ENCODE measurements at places on chromosomes 1 and 21.
A peak's percentile ranks its signal among the peaks of the same experiment; 100 is the strongest.

DNA sequence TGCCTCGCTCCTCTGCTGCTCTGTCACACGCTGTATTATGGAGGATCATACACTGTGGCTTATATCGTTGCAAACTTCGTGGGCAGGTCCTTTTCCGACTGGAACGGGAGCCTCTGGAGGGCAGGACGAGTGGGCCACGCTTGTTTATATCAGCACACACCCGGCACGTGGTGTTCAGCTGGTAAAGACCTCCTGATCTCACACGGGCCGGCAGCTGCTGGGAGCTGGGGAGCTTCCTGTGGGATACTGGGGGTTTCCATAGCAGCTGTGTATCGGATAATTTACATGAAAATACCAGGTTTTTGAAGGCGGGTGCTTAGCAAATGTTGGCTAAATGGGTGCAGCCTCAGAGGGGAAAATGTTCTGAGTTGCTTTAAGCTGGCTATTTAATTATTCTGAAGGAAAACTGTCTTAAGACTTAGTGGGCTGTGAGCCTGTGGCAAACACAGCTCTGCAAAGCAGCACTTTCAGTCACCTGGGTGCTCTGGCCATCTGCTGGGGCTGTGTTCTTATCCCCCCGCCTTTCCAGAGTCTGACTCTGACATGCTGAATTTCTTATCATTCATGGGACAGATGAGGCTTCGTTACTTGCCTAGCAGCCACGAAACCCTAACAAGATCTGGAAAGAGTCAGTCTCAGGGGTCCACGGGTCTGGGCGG is 103.6 kb upstream of the GCLM start:
- DNase-seq, result no peak

DNA sequence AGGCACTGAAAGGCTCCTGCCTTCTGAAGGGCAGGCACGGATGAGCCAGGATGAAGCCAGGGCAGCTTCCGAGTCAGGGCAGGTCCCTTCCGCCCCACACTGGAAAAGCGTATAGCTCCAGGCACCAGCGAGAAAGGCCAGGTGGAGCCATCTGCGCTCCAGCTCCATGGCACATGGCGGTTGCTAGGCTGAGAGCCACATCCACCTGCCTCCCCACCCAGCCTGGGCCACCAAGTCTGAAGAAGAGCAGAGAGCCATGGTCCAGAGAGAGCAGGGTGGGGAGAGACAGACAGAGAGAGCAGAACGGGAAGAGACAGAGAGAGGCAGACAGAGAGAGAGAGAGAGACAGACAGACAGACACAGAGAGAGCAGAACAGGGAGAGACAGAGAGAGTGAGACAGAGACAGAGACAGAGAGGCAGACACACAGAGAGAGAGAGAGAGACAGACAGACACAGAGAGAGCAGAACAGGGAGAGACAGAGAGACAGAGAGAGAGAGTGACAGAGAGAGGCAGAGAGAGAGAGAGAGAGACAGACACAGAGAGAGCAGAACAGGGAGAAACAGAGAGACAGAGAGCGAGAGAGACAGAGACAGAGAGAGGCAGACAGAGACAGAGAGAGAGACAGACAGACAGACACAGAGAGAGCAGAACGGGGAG is 5.2 kb downstream of the FNDC10 start:
- DNase-seq, result no peak

DNA sequence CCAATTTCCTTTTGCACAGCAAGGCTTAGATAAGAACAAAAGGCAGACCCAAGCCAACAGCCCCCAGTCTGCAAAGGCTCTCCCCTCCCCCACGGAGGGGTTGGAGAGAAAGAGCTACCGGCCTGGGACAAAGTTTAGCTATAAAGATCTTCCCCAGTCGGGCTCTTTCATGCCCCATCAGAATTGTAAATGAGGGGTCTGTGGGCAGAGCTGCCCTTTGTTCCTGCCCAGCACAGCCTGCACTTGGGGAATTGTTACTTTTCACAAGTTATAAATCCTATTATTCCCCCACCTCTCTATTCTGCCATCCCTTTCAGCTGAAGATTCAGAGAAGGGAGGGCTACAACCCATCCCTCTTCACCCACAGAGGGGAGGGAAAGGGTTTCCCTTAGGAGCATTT is 3.5 kb downstream of the MYCL start:
- no peak for DNase-seq

DNA sequence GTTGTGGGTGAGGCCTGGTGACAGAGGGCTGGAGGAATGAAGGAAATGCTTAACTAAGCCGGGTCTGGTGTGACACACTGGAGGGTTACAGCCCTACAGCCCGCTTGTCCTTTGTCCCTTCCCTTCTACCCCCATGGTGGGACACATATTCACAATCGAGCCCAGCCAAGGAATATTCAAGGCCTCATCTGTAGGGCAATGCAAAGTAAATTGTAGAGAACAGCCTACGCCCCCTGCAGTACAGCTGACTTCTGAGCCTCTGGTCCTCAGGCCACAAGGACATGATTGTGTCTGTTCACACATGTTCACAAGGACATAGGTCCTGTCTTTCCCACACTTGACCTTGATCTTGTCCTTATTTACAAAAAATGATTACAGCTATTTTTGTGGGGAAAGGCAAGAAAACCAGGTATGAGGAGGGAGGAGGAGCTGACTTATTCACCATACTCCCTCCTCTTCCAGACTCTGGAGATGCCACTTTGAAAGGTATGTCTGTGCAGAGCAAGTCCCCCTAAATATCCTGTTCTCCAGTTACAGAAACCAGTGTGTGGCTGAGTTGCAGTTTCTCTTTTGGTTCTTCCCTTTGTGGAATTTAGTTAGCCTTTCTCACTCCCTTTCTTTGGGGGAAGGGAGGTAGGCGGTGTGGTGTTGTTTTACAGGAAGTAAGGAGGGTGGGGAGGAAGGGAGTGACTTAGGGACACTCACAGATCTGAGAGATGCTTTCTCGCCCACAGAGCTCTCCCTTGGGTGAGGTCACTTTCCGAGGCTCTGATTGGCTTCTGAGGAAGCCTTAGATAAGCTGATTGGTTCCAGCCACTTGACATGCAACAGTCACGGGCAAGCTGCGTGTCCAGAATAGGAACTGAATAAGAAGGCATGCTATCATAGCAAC is 14.6 kb downstream of the POLR3GL start:
- DNase-seq, result peak; percentile 80

- no peak for DNase-seq
These were observed 38.2 kb upstream of the RIPK4 start for GRCh38 chr21:41805038-41805437.

- no peak for DNase-seq
These were observed 44.6 kb downstream of the CTTNBP2NL start for GRCh38 chr1:112440574-112440973.

DNA sequence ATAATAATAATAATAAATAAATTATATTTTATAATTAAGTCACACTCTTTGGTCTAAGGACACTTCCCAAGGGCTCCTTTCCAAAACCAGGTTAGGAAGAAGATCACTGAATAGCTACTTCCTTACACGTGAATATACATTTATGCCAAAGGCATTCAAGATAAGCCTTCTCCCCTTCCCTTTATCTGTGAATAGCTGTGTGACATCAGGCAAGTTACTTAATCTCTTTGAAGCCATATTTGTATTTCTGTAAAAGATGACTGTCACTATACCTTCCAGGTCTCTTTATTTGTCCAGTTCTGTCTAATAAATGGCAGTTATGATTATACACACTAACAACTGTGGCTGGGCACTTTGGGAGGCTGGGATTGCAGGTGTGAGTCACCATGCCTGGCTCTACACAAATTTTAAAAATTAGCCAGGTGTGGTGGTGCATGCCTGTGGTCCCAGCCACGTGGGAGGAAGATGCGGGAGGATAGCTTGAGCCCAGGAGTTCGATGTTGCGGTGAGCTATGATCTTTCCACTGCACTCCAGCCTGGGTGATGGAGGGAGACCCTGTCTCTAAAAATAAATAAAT is 5.5 kb upstream of the RNF11 start:
- no peak for DNase-seq
